ENCODE measurements at places on chromosomes 1 and 21. TPM values are rescaled to one million over a fixed set of nuclear protein-coding genes. Genes with fewer than 3 reads are reported as not detected.

- no peak for DNase-seq
These were observed 21.7 kb downstream of the ATP5PO start for GRCh38 chr21:33893917-33894316.

Gene AVPR1B
- polyA plus RNA-seq = 1.6 TPM

Gene MUL1
- polyA plus RNA-seq = 33.9 TPM

Gene WDR64
- 0.94 TPM for polyA plus RNA-seq

Measured in renal pelvis (tissue), 12 donors.